ENCODE measurements at places on chromosomes 2 and 18.
A peak's percentile ranks its signal among the peaks of the same experiment; 100 is the strongest.

- peak; percentile 14 for ATAC-seq
Measured at GRCh38 chr18:58541146-58541788, 87.6 kb downstream of the ALPK2 start.

DNA sequence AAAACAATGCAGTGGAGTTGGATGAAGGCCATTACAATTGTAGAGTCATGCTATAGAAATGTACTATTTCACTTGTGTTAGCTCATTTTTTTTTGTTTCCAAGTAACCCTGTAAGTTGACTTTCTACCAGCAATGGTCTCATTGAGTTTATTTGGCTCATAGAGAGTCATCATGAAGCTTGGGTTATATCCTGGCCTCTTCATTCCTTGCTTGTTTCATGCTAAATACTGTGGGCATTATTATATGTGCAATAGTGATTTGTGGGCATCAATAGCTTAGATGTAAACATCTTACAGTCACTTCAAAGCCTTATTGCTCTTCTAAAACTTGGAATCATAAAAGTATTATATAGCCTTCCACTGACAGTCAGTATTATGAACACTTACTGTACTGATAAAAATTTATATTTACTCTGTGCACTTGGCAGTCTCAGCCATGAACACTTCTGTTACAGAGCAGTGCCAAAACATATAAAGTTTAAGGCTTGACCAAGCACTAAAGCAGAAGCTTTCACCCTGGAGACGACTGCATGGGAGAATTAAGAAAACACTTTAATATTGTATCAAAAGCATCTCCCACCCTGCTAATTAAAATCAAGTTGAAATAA is 751.2 kb downstream of the SATB2 start:
- ATAC-seq: no peak

DNA sequence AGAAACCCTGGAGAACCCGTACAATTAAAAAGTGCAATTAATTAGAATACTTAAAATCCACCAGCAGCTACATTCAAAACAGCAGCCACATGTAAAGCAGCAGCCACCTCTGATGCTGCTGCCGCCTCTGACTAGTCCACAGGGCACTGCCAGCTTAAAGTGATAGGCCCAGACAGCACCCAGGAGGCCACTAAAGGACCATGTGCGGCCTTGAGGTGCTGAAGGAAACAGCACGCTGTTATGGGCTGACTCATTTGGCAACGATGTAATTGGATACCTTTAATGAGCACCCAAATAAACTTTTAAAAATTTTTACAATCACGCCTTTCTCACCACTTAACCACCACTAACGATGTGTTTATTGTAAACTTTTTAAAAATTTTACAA is 209.3 kb upstream of the NCKAP5 start:
- ATAC-seq: no peak

GRCh38 chr2:98123286-98123685 is 36.3 kb downstream of the VWA3B start:
- no peak for ATAC-seq

DNA sequence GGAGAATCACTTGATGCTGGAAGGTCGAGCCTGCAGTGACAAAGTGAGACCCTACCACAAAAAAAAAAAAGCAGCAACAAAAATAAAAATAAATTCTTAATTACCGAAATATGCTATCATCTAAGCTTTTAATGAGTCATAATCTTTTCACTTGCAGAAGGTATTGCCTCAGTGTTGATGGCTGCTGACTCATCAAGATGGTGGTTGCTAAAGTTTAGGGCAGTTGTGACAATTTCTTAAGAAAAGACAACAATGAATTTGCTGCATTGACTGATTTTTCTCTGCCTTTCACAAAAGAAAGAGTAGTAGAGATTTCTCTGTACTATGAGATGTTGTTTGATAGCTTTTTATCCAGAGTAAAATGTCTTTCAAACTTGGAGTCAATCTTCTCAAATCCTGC is 1809.0 kb downstream of the SUCLG1 start:
- no peak for ATAC-seq

DNA sequence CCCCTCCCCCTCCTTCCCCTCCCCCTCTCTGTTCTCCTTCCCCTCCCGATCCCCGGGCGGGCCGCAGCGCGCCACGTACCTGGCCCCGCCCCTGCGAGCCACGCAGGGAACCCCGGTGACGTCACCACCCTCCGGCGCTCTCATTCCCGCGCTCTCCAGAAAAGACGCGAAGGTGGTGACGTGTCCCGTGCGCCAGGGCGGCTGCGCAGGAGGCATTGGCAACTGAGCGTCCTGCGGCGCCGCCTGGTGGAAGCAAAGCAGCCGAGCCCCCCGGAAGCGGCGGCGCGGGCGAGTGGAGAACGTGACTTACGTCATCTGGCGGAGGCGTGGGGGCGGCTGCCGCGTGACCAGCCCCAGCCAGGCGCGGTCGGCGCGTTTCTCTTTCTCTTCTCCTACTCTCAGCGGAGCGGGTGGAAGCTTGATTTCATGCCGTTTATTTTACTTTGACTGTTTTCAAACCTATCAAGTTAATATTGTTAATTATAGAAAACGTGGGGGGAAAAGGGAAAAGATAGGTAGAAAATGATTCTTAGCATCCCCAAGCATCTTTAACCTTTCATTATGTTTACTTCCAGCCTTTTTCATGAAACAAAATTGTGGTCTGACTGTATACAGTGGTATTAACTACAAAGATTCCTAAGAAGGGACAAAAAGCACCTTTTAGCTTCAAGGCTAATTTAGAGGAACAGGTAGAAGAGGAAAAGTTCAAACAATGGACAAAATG is 48.1 kb downstream of the C2orf42 start:
- ATAC-seq: peak; percentile 75

GRCh38 chr2:102832789-102833188 is 71.0 kb downstream of the TMEM182 start:
- ATAC-seq: no peak

GRCh38 chr2:18309188-18309587 is 251.3 kb downstream of the RDH14 start:
- no peak for ATAC-seq

DNA sequence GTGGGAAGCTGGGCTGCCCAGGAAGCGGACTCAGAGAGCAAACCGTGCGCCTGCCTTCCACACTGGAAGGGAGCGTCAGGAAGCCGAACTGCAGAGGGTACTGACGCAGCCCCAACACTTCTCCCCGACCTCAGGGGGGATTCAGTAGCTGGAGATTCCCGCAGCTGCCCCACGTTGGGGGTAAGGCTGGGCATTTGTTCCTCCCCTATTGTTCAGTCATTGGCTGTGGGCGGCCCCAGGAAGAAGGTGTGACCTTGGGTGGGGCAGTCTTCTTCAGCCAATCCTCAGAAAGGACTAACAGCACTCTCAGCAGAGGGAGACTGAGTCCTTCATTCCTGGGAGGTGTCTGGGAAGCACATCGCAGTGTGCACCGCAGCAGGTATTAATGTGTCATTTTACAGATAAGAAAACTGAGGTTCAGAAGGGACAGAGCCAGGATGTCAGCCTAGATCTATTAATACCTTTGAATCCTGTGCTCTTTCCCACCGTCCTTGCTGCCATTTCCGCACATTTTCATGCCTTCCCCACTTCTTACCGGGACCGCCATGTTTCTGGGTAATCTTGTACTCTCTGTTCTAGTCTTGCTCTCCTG is 12.1 kb upstream of the C18orf32 start:
- no peak for ATAC-seq

- ATAC-seq: no peak
Measured at GRCh38 chr2:9258953-9259399, 52.4 kb downstream of the ASAP2 start.

GRCh38 chr2:226300196-226300886 is 499.3 kb downstream of the IRS1 start:
- no peak for ATAC-seq

- ATAC-seq: no peak
Measured at GRCh38 chr2:183919167-183919566, 679.2 kb upstream of the ZNF804A start.

DNA sequence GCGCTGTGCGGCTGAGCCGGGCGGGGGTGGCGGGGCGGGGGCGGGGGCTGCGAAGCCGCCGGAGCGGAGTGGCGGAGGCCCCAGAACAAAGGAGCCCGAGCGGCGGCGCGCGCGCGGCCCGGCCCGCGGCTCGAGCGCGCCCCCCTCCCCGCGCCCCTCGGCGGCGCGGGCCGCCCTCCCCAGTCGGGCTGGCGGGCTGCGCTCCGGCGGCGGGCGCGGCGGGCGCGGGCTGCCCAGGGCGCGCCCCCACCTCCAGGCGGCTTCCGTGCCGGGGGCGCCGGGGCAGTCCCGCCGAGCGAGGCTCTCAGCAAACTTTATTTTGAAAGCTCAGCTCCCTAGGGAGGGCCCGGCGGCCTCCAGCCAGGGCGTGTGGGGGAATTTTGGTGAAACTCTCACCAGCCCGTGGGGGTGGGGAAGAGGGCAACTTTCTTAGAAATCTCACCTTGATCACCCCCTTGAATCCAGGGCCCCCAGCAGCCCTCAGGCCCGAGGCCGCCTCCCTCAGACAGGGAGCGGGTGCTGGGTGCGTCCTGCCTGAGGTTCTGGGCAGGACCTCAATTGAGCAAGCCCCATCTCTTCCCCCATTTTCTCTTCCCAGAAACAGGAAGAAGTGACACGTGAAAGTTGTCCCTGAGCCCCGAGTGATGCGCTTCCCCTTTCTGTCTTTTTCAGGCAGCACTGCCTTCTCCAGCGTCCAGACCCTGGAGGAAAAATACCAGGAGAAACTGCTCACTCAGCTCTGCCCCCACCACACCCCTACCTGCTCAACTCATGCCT is 786 bp downstream of the TET3 start:
- ATAC-seq: peak; percentile 16

- ATAC-seq: peak; percentile 34
Measured at GRCh38 chr2:66574701-66575624, 140.0 kb downstream of the MEIS1 start.

DNA sequence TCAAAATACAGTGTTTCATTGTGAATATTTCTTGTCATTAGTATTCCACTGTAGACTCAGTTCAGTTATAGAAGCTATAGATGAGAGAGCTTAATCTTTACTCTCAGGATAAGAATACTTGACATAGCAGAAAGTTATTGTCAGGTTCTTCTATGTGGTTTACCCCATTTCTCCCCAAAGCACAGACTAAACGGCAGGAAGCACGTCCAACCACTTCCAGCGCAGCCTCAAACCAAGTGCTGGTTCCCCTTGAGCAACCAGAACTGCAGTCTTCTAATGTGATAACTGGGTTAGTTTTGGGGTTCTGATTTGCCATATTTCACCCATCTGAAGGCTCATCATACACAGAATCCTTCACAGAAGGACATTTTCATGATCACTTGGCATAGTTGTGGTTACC is 324.7 kb downstream of the SLC8A1 start:
- no peak for ATAC-seq

- no peak for ATAC-seq
Measured at GRCh38 chr2:41837610-41838009, 210.2 kb upstream of the PKDCC start.

GRCh38 chr2:223433461-223433860 is 168.7 kb downstream of the SCG2 start:
- no peak for ATAC-seq

GRCh38 chr2:12665334-12665733 is 51.4 kb upstream of the TRIB2 start:
- no peak for ATAC-seq

GRCh38 chr2:1538663-1539062 is 125.4 kb downstream of the TPO start:
- ATAC-seq: no peak

DNA sequence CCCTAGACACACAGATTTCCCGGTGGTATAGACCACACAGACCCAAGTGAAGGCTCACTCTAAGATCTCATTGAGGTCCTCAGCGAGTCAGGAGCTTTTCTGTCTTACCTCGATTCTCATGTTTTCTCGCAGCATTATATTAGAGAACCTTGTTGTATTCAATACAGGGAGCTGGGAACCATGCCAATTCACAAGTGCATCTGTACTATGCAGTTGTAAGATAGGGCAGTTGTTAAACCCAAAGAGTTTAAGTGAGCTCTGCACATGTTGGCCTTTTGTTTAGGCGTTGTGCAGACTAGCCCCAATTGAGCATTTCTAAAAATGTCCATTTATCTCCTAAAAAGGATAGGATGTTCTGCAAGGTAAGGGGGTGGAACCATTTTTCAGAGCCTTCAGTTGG is 59.6 kb downstream of the FEZ2 start:
- no peak for ATAC-seq

- no peak for ATAC-seq
Measured at GRCh38 chr18:53603276-53603675, 621.2 kb downstream of the MBD2 start.

DNA sequence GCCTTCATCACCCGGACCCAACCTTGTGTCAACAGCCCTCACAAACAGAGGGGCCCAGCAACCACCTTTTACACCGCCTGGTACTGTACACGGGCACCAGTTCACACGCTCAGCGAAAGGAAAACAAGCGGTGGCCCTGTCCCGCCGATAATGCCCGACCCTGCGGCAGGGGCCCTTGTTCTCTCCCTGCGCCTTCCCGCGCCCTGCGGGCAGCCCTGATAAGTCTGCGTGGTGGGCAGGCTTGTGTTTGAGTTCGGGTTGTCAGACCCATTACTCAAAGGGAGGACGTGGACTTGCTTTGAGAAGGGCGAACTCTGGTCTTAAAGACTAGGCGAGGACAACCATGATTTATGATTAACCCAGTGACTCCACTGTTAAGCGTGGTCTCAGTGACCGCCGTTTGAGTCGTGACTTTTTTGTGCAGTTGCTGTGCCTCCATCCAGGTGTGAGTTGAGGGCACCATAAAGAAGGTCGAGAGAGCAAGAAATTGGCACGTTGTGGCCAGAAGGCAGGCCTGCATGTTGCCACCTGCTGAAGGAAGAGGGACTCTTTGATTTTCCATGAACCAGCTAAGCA is 167.4 kb upstream of the GATA6 start:
- no peak for ATAC-seq

DNA sequence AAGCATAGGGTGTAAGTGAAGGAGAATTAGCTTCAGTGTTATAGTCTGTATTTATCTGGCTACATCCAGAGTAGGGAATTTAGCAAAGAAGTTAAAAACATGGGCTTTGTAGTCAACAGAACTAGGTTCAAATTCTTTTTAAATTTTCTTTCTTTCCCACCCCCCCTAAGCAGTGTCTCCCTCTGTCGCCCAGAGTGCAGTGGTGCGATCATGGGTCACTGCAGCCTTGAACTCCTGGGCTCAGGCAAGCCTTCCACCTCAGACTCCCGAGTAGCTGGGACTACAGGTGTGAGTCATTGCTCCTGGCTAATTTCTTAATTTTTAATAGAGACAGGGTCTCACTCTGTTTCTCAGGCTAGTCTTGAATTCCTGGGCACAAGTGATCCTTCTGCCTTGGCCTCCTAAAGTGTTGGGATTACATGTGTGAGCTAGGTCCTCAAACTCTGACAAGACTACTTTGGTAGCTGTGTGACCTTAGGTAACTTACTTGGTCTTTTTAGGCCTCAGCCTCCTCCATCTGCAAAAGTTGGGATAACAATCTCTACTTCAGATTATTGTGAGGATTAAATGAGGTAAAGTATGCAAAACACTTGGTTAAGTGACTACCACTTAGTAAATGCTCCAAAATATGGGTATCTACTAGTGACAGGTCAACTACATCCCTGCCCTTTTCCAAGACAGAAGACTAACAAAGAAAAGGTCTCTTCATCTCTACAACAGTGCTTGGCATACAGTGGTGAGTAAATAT is 17.8 kb downstream of the DOK1 start:
- ATAC-seq: no peak

GRCh38 chr2:64869126-64869525 is 120.1 kb upstream of the SLC1A4 start:
- no peak for ATAC-seq

- no peak for ATAC-seq
Measured at GRCh38 chr2:42874949-42875801, 82.8 kb upstream of the HAAO start.

Measured in motor neuron (in vitro differentiated cells).